Glomerular endothelial cell (primary cell): ENCODE measurements at places on chromosomes 4 and X.

- DNase-seq: no peak
Measured at GRCh38 chr4:101089168-101089567, 258.2 kb downstream of the PPP3CA start.

DNA sequence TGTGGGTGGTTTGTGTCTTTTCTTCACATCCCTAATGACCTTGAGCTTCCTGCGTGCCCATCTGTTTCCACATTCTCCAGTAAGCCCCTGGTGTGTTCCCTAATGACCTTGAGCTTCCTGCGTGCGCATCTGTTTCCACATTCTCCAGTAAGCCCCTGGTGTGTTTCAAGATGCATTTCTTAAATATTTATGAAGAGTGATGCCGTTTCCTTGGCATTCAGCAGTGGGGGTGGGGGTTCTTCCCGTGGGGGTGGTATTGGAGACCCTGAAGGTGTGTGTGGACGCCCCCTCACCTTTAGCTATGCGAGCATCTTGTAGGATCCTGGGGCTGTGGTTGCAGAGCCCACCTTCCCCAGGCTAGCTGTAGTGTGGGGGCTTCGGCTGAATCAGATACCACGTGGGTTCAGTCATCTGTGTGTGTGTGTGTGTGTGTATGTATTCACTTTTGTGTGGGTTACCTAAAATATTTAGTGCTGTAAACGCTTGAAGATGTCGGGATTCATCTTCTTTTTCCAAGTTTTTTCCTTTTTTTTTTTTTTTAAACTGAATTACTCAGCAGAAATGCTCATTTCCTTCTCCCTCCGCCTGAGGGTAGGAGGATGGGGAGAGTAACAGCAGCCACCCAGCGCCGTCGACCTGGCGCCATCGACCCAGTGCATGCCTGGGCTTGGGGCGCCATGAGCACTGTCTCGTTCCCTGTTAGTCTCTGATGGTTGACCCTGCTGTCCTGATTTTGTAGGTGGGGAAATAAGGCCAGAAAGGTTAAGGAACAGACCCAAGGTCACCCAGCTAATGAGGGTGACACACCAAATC lies 9.9 kb downstream of the NSG1 start:
- no peak for DNase-seq

DNA sequence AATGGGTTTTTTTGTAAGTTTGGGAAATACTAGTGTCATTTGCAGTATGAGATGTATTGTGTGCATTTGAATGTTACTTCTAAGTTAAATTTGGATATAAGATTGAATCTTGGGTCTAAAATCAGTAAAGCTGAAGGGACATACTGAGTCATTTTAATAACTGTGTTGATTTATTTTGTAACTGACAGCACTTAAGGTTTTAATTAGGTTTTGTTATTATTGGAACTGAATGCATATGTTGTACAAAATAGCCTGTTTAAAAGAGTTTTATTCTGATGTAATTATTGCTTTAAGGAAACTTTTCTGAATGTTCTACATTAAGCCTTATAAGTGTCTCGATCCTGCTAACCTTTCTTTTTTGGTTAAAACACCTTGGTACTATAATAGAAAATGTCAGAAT lies 396.6 kb downstream of the MAPK10 start:
- DNase-seq: no peak

- DNase-seq: no peak
Measured at GRCh38 chr4:2457481-2458295, 11.2 kb upstream of the RNF4 start.

DNA sequence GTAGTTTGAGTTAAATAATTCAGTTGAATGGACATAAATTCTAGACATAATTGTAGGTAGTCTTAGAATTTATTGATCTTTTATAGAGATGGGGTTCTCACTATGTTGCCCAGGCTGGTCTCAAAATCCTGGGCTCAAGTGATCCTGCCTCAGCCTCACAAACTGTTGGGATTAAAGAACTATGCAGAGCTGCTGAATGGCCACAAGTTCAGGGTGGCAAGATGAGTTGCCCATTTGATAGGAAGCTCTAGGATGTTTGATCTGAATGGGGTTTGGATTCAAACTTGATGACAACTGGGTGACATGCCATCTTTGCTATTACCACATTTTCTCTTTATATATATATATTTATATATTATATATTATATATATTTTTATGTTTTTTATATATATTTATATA lies 3.6 kb downstream of the RPL36A start:
- no peak for DNase-seq

GRCh38 chr4:138561276-138561880 lies 319.2 kb upstream of the SLC7A11 start:
- no peak for DNase-seq

DNA sequence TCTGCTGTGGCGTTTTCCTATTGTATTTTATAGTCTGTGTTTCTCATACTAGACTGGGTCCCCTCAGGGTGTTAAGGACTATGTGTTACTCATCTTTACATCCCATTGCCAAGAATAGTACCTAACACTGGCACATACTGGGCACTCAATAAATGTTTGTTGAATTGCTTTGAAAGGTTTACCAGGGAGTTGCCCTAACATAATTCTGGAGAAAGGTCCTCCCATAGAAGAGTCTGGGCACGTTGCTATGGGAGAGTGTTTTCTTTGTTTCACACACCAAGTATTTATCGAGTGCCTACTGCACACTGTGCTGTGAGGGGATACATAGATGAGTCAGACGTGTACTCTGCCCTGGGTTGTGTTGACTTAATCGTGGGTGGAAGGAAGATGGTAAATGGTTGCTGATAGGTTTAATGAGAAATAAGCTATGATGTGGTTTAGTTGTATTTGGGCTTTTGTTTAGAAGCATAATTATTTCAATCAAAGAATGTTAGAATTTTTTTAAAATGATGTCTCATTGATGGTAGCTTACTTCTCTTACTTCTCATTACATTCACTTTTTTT lies 42.9 kb downstream of the AFF1 start:
- peak; percentile 78 for DNase-seq

DNA sequence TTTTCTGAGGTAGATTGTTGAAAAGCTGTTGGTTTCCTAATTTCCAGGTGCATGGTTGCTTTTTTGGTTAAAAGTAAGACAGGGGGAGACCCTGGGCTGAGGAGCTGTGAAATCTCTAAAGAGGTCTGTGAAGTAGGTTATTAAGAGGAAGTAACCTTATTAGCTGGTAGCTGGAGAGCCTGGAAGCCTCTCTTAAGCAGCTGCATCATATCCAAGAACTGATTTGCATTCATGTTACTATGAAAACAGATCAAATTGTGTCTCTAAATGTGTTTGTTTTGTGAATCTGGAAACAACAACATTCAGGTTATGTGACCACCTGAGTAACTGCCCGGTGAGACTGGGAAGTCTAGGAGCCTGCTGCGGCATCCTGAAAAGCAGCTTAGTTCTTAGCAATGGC lies 54.1 kb downstream of the ARHGAP10 start:
- DNase-seq: no peak

DNA sequence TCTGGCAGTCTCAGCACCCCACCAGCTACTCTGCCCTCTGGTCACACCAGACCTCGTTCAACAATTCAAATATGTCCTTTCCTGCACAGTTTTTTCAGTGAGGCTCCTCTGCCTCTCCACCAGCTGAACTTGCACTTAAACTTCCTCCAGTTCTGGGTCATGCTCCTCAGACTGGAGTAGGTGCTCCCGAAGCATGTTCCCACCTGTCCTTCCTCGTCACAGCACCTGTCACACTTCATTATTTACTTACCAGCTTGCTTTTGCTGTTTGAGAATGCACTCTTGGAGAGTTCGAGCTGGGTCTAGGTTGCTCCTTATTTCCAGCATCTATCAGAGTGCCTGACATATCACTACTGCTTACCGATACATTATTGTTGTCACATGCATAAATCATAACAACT lies 144.8 kb upstream of the TTC29 start:
- no peak for DNase-seq

DNA sequence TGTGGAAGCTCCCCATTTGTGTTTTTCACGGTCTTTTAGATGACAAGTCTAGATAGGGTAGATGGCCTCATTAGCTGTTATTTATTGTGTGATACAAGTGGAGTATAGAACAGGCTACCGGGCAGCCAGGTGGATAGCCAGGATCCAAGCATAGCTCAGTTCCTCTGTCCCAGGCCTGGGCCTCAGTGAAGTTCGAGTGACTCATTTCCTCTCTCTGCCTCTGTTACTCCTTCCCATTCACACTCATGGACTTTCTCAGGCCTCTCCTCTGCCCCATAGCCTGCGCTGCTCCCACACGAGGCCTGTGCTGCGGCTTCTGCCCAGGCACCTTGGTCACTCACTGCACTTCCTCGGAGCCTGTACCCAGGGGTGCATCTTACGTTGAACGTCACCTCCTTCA lies 54.5 kb downstream of the TENM3 start:
- DNase-seq: no peak

DNA sequence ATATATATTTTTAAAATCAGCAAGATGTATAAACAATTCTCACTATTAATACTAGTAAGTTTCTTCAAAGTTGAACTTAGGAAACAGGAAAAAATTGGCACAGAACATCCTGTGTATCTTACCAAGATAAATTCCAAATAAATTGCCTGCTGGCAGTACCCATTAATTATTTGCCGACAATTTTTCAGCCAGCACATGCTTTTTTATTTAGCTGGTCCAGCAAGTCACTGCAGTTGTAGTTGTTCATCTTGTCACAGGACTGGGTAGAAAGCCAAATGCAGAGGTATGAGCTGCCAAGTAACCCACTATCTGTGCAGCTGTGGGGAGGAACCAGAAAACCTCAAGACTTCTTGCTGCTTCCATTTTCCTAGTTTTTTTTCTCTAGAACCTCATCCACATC lies 113.4 kb downstream of the PACRGL start:
- no peak for DNase-seq

DNA sequence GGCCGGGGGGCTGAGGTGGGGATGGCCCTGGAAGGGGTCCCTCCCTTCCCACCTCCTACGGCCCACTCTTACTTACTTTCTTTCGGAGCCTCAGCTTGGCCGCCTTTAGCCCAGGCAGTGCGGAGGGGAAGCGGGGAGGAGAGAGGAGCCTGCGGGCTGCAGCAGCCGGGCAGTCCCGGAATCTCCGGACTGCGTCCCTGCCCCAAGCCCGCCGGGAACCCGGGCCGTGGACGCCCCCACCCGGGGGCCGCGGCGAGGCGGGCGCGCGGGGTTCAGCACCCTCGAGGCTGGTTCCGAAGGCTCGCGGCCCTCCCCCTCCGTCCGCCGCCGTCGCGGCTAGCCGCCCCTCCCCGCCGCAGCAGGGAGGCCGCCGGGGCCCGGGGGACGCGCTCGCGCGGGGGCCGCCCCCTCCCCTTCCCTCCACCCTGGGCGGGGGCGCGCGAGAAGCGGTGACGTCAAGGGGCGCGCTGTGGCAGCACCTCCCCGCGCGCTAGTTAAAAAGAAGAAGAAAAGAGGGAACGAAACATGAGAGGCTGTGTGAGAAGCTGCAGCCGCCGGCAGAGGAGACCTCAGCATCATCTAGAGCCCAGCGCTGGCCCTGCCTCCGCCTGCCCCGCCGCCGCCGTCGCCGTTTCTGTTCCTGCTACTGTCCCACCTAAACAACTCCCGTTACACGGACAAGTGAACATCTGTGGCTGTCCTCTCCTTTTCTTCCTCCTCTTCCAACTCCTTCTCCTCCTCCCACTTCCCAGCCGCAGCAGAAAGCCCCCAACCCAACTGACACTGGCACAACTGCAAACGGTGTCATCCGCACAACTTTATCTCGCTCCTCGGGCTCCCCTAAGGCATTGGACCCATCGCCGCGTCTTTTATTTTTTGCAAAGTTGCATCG lies at the start of gene HHIP:
HHIP (plus strand) TSS at position 526 of the 892 bp plus-strand sequence. CDS start 520 bp downstream, outside the sequence.
- DNase-seq: no peak

DNA sequence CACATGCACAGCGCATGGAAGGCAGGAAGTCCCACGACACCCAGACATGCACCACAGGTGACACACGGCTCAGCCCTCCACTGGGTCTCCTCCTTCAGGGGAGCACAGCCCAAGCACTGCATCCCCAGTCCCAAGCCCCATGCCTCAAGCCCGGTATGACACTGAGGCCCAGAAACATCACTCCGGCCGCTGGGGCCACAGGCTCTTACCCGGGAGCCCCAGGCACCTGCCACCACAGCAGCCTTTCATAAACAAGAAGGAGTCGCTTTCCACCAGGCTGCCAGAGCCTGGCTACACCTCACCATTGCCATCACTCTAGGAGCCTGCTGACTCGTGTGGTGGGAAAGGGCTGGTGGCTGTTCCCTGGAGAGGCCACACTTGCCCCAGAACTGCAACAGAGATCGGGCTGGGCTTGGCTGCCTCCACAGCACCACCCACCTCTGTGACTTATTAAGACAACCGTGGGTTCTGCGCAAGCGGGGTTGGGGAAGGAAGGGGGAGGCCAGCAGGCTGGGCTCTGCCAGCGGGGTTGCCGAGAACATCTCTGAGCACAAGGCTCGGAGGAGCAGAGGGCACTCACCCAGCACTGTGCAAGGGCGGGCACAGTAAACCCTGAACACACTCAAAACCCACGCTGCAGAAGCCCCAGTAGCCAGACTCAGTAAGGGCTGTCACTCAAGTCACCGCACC lies 4.5 kb downstream of the HAUS7 start:
- DNase-seq: no peak

DNA sequence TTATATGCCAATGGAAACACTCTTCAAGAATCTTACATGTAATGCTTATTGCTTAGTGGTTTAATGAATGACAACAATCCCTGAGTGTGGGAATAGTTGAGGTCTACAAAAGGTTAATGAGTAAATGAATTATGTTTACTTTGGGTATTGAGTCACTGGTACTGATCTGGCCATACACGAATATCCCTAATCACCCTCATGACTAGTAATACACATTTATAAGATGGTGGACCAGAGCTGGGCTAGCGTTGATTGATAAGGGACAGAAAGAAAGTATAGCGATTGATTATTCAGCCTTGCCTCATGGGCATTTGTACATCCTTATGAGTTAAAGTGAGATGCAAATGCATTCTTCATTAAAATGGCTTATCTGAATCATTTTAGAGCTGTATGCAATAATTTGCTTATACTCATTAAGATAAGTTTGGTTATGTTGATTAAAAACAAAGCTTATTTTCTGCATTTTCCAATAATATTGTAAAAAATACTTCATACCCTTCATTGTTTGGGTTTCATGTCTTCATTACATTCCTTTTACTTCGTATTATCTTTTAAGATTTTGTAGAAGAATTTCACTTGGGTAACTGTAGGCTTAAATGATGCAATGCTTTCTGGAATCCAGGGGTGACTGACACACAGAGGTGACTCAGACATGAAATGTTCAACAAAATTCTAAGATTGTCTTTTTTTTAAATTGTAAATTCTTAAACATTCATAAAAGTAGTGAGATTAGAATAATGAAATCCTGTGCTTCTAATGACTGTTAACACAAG lies 47.4 kb downstream of the FGF2 start:
- no peak for DNase-seq

- no peak for DNase-seq
Measured at GRCh38 chr4:186722796-186723291, 812 bp downstream of the FAT1 start.

- no peak for DNase-seq
Measured at GRCh38 chr4:178963446-178964045, 1521.3 kb upstream of the AGA start.

GRCh38 chr4:106851726-106852125 lies 184.4 kb downstream of the DKK2 start:
- DNase-seq: no peak
